CD4-positive, alpha-beta T cell (primary cell): ENCODE measurements at places on chromosomes 11 and 22.

DNA sequence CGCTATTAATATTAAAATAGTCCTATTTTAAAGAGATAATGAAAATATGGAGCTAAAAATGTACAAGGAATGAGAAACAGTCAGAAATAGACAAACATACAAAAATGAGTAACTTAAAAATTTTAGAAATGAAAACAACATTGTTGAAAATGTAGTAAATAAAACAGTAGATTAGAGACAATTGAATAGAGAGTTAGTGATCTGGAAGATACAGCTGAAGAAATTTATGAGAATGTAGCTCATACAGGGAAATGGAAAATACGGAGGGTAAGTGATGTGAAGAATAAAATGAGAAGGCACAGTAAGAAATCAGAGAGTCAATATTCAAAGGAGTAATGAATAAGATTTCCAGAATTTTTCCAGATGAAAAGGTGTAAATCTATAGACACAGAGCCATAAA, 424.8 kb downstream of the SOX6 start:
- DNase-seq = no peak

DNA sequence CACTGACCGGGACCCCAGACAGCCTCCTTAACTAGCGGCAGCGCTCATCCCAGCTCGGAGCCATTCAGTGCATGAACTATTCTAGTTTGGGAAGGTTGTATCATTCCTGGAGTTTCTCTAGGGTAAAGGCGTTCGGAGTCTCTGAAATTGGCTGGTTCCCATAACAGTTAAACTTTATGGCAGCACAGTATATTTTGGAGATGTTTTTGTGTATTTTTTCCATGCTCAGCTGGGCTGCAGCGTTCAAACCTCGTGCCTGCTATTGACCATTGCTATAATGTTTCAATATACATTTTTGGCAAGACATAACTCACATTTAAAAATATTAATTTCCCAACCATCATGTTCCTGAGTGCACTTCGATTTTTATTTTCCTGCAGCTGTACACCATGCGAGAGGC, 169.7 kb downstream of the ST3GAL4 start:
- DNase-seq = no peak

- DNase-seq = no peak
Measured at GRCh38 chr11:64619811-64620380, 28.9 kb downstream of the SLC22A12 start.

- no peak for DNase-seq
Measured at GRCh38 chr22:24460418-24461089, 33.2 kb downstream of the ADORA2A start.

- DNase-seq = no peak
Measured at GRCh38 chr11:74926304-74927030, 22.4 kb downstream of the XRRA1 start.

DNA sequence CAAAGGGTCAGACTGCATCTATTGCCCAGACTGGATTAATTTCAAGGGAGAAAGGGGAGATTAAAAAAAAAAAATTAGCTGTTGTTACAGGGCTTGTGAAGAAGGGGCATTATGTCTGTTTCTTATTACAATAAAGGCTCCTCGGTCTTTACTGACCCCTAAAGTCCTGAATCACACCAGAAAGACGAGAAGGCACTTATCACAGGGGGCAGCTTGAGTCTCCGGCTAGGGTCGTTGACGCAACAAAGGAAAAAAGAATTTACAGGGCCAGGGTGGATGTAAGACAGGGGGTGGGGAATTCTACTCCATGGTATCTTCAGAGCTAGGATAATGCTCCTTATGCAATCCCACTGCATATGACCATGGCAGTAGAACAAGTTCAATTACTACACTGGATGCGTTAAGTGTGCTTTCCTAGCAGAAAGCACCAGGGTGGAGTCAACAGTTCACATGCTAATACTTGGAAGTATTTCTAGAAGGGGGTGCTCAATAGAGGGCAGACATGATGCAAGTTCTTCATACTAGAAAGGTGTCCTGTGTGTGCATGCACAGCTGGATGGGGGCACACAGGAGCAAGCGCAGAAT, 16.5 kb downstream of the DDX17 start:
- DNase-seq = no peak

DNA sequence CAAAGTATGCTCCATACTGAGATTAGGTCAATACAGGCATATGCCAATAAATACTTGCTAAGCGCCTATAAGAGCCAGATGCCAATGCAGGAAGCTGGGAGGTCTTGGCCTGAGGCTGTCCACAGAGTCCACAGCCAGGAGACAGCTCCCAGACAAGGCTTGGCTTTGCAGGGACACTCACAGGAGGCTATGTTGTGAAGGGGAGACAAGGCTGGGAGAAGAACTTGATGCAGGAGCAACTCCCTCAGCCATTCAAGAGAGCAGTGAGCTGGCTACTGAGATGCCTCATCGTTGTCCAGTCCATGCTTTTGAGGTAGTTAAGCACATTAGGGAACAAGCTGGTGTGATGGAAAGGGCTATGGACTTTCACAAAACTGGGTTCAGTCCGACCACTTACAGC, 891.5 kb downstream of the TBC1D22A start:
- DNase-seq = no peak

GRCh38 chr11:17393472-17393871, 5.0 kb upstream of the KCNJ11 start:
- no peak for DNase-seq

- no peak for DNase-seq
Measured at GRCh38 chr11:2737866-2738265, 38.1 kb upstream of the KCNQ1OT1 start.

GRCh38 chr11:64868904-64869570, 9.4 kb downstream of the EHD1 start:
- no peak for DNase-seq

DNA sequence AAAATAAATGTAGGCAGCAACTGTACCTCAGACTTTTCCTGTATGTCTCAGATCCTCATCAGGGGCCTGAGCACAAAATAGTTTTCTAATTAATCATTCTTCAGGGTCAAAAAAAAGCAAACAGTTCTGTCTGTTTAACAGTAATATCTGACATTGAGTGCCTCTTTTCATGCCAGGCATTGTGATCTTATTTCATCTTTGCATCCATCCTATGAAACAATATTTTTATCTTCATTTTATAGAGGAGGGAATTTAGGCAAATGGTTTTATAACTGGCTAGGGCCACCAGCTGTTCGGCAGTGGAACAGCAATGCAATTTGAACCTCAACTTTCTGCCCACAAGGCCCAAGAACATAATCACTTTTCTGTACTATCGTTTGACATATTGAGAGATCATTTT, 145.6 kb downstream of the WNT7B start:
- no peak for DNase-seq

- DNase-seq = no peak
Measured at GRCh38 chr11:102457056-102457677, 4.6 kb upstream of the TMEM123 start.

- no peak for DNase-seq
Measured at GRCh38 chr22:17576470-17576869, 13.2 kb downstream of the SLC25A18 start.

GRCh38 chr11:35678471-35678870, 15.9 kb downstream of the TRIM44 start:
- DNase-seq = no peak

DNA sequence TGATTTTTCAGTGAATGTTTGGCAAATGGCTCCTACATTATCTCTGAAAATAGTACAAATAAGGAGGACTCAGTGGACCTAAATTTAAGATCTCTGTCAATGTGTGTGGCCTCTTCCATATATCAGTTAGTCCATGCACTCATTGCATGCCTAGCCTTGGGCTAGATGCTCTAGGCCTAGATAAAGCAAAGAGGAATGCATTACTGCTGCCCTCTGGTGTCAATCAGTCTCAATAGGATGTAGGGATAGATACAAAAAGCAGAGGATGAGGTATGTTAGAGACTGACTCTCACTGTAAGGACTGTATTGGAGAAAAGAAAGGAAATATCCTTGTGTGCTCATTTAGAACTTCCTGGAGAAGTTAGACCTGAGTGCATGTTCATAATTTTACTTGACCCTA, 42.0 kb downstream of the MS4A2 start:
- DNase-seq = peak; percentile 23

GRCh38 chr11:75959540-75959939, 144.5 kb downstream of the UVRAG start:
- no peak for DNase-seq

- no peak for DNase-seq
Measured at GRCh38 chr11:61637277-61637676, 42.9 kb upstream of the DAGLA start.
